ENCODE measurements at places on chromosomes 3 and 15.

DNA sequence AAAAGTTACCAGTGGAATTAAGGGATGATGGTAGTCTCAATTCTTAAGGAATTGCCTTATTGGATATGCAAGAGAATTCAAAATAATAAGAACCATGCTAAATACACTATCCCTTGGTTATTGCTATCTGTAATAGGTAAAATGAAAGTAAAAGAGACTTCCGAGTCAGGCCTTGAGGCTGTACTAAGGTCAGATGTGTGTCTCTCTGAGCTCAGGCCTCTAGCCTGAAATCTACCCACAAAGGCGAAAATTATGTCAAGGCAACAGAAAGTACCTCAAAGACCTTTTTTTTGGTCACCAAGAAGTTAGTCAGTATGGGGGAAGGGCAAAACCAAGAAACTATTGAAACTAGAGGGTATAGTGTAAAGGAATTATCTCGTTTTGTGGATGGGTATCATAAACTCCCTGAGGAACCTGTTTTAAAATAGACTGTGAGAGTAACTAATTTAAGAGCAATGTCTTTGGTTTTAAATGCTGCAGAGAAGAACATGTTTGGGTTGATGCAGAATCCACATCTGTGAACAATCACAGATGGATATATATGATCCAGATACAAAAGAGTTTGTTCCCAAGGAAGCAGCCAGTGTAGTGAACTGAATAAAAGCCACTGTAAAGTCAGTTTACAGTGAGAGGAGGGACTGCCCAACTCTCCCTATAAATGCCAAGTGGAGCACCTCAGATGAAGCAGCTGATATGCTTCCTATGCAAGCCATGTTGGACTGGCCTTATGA is 382.3 kb upstream of the SEMA6D start:
- no peak for DNase-seq

GRCh38 chr15:64763021-64763420 is 12.4 kb downstream of the RBPMS2 start:
- no peak for DNase-seq

DNA sequence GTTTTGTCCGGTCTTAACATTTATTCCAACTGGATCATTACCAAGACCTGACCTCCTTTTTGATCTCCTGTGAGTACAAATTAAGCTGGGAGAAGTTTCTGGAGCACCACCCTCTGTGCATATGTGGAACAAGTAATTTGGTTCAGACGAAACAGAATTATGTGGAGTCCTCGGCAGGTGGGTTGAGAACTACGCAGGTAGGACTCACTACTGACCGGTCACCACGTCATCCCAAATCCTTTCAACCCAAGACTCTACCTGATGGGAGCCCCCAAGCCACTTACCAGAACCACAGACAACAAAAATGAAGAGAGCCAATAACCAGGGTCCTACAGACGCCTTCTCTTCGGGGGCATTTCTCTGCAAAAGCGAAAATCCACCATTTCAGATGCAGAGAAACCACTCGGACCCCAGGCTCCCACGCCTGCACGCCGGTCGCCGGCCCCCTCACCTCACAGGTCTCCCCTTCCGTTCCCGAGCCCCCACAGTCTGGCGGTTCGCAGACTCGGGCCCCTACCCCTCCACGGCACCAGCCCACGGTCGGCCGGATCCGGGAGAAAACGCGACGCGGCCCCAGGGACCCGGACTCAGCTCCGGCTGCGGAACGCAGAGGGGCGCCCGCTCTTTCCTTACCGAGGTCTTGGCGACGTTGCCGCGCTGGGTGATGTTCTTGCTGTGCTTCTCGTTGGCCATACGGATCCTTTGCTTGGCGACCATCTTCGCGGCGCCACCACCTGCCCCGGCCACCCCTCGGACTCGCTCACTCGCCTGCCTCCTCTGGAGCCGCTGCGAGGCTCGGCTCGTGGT is 674 bp downstream of the SERP1 start:
- DNase-seq, result peak; percentile 15

- no peak for DNase-seq
Measured at GRCh38 chr15:52080031-52080430, 32.5 kb downstream of the BCL2L10 start.

- DNase-seq, result no peak
Measured at GRCh38 chr3:41462103-41462691, 262.9 kb downstream of the CTNNB1 start.

Measured in stimulated activated CD8-positive, alpha-beta memory T cell treated with anti-CD3 and anti-CD28 coated beads, Interleukin-4, amount 100 ng/mL, for 1 hour (primary cell).